ENCODE measurements at places on chromosomes 6 and 20.

- DNase-seq, result no peak
Observed at GRCh38 chr20:19269737-19270340, 57.4 kb downstream of the SLC24A3 start.

DNA sequence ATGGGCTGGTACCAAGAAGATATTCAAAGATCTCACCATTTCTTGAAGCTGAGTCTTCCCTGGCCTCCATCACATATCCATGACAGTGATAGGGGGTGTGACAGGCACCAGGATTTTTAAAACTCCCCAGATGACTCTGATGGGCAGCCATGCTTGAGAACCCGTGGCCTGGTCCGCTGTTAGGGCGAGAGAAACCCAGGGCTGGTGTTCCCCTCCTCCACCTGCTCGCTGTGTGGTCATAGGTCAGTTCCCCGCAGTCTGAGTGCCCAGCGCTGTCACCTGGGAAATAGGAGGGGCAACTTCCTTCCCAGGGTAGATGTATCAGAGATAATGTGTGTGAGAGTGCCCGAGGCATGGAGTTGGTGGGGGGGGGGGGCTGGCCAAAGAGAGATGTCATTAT lies 50.9 kb downstream of the TMEM242 start:
- DNase-seq, result no peak

- DNase-seq, result no peak
Observed at GRCh38 chr6:141890661-141891060, 242.1 kb upstream of the GJE1 start.

DNA sequence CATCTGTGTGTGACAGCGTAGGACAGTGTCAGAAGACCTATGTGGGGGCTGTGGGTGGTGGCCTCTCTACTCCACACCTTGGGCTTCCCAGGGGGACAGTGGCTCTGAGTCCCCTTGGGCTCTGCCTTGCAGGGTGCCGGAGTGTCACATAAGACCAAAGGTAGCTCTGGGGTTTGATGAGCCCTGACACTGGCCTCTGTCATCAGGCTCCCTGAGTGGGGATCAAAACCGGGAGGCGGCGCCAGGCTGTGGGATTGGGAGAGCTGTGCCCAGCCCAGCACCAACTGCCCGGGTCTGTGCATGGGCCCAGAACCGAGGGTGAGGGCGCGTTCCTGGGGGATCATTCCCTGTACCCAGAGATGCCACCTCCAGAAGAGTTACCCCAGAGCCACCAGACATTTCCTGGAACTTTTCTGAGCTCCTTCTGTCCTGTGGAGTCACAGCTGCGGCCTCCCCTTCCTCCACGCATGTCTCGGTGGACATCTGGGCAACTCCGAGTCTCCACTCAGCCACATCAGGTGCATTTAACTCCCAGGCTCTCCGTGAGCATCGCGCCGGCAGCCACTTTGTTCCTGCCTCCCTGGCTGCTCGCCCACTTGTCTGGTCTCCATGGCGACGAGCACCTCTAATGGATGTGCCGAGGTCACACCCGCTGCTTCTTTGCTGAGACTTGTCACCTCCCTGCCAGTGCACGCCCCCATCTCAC lies 94.7 kb downstream of the TMEM242 start:
- DNase-seq, result no peak

GRCh38 chr20:41308726-41309413 lies 8.7 kb downstream of the ZHX3 start:
- no peak for DNase-seq

DNA sequence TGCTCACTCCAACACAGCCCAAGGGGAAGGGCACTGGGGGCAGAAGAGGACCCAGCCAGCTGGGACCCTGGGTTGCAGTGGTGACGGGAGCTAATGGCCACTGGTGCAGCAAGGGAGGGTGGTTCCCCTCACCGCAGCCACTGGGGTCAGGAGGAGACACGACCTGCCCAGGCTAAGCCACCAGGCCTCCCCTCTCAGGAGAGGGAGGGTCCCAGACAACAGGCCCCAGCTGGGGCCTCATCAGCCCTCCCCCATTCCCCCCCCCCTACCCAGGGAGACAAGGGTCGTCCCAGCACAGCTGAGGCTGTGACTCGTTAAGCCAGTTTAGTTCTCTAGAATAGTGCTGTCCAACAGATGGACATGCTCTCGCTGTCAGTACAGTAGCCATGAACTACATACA lies 17.3 kb upstream of the MATN4 start:
- DNase-seq, result no peak

DNA sequence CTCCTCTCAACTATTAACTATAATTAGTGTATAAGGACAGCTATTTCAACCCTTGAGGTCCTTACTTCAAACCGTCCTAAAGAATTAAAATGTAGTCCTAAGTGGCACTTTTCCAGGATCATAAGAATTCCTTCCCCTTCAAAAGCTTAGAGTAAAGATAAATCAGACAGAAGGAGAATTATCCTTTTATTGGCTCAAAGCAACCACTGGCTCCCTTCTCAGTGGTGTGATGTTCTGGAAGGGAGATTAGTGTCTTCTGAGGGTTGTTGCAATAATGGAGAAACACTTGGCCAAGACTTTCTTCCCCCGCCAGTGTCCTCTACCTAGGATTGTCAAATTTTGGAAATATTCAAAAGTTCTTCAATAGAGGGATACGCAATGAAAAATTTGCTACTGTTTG lies 89.1 kb upstream of the PLEKHG1 start:
- no peak for DNase-seq

- peak; percentile 58 for DNase-seq
Observed at GRCh38 chr6:108133594-108134179, 32.1 kb upstream of the NR2E1 start.

DNA sequence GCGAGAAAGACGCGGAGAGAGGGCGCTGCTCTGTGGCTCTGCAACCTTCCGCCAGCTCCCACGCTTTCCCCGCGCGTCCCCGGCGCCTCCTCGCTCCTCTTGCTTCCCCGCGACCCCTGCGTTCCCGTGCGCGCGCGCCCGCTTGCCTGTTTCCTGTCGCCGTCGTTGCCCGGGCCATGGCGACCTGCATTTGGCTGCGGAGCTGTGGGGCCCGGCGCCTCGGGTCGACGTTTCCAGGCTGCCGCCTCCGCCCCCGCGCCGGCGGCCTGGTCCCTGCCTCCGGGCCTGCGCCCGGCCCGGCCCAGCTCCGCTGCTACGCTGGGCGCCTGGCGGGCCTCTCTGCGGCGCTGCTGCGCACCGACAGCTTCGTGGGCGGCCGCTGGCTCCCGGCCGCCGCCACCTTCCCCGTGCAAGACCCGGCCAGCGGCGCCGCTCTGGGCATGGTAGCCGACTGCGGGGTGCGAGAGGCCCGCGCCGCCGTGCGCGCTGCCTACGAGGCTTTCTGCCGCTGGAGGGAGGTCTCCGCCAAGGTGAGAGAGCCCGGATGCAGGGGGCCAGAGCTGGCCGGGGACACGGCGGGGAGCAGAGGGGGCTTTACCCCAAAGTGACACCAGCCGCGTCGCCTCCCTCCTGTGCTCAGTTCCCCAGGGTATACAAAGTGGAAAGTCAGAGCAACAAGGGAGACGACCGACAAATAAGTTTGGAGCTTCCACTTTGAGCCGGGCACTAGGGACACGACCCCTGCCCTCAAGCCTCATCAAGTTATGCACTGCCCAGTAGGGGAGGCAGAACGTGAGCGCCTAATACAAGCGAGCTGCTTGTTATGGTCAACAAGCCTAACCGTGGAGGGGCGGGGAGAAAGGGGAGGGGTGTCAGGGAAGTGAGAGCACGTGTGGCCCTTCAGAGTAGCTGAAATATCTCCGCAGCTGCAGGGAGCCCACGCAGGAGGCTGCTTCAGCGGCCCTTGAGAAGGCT lies at the start of gene ALDH5A1:
ALDH5A1 (plus strand) TSS at position 149 of the 975 bp plus-strand sequence; CDS start at position 177, 28 bp downstream.
- DNase-seq, result peak; percentile 30

DNA sequence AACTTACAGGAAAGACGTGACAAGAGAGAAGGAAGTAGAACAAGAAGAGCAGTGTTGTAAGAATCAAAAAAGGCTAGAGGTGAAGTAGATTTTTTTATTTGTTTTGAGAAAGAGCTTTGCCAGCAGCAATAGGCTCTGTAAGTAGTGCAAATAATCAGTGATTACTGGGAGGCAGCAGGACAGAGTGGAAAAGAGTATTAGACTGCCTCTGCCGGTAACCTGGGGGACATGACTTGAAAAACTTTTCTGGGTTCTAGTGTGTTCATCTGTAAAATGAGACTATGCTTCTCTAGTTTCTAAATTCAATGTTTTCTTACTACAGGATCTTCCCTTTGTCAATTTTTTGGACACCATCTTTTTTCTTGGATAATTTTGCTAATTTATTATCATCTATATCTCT lies 5.8 kb upstream of the IRAK1BP1 start:
- DNase-seq, result no peak

DNA sequence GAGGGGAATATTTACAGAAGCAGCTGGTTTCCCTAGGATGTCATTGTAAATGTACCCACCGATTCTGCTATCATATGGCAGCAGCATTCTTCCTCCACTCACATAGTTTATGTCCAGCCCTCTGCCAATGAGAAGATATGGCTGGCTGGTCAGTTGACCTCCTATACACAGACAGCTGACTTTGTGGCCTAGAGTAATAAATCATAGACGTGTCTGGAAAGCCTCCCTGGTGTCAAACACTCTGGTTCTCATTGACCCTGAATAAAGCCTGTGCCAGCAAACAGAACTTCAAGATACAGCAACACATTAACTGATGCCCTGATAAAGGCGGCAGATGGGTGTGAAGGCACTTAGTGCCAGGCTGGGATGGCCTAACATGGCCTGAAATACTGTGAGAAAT lies 52.6 kb downstream of the GPR63 start:
- DNase-seq, result no peak

DNA sequence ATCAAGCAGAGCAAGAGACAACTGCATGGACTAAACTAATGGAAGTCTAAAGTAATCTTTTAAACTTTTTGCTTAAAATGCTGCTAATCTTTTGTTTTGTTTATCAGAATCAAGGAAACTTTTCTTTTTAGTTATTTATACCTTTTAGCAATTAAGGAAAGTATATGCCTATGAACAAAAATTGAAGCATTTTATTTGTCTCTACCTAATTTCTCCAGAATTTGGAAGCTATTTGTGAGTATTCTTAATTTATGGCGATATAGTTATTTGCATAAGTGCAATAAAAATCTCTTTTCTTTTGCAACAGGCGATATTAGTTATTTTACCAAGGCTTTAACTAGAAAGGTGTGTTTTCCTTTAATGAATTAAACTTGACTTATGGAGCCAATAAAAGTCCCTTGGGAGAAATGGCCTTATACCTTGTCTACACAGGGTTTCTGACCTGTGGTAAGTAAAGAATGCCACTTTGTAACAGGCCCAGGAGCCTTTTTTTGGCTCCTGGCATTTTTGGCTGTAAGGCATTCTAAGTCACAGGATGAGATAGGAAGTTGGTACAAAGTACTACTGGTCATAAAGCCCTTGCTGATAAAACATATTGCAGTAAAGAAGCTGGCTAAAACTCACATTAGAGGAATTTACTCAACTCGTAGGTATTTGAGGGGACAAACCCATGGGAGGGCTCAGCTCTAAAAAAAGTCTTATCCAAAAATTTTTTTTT lies 37.2 kb downstream of the TMEM14A start:
- no peak for DNase-seq

DNA sequence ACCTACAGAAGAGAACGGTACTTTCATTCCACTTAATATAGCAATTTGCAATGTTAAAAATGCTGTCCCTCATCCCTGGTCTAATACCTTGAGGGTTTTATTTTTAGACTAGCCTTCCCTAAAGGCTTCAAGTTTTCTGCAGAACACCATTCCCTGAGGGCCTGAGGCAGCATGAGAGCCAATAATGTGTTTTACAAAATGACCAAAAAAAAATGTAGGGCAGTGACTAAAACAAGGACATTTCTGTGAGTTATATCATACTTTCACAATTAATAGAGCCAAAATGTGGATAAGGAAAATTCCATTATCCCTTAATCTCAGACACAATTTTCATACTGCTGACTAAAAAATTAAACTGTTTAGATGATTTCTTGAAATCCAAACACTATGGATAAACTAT lies 22.7 kb downstream of the GPR63 start:
- no peak for DNase-seq

DNA sequence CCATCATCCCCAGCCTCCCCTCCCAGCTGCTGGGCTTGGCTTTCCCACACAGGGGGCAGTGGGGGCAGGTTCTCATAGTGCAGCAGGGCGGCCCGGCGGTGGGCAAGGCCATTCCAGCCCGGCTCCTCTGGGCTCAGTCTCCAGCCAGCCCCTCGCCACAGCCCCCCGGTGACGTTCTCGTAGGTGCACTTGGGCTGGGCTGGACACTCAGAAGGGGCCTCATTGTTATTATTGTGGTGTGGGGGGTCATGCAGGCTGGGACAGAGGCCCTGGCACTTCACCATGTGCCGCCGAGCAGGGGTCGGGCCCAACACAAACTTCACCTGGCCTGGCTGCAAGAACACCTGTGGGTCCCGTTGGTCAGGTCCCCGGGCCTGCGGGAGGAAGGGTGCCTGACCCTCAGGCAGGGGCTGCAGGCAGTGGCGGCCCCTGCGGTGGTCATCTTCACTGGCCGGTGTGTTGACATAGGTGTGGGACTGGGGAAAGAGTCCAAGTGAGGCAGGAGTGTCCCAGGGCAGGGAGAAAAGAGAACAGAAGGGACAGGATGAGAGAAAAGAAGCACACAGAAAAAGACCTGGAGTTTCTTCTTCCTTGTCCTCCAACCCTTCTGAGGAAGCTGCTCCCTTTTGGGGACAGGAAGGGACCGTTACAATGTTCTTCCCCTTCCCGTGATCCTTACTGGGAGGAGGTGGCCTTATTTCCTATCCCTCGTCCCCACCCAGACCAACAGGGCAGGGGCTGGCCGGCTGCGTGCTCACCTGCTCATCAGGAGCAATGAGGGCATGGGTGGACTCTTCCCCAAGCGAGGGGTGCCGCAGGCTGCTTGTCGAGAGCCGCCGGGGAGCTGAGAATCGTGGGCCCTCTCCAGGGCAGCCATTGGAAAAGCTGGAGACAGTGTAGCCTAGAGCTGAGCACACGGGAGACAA lies 8.4 kb downstream of the FRS3 start:
- no peak for DNase-seq

DNA sequence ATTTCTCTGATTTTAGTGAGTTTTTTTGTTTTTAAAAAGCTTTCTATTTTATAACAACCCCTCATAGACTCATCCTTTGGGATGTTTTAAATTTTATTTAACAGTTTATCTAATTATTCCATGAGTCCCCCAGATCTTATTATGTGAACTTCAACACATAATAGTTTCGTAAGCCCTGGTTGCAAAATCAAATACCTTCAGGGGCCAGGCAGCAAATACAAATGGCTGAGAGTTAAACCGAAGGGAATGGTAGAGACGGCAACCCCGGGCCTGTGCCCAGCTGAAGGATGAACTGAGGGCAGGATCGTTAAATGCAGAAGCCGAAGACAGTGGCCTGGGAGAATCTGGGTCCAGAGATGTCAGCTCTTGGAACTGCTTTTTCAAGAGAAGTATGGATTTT lies 88.4 kb downstream of the RTN4IP1 start:
- no peak for DNase-seq
